ENCODE measurements at places on chromosomes 1 and 21.

DNA sequence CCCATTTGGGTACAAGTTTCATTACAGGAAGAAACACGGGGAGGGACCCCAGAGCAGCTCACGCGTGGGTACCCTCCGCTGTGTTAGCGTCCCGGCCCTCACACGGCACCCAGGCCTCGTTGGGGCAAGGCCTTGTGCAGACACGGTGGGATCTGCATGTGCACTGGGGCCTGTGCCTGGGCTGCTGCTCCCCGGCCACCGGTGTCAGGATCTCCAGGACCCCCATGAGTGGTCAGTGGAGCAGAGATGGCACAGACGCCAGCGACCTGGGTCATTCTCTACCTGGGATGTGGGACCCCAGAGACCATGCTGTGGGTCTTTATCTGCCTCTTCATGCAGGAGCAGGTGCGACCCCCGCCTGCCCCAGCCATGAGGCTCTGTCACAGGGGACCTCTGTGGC is 5.4 kb upstream of the SAMD11 start:
- no peak for DNase-seq

DNA sequence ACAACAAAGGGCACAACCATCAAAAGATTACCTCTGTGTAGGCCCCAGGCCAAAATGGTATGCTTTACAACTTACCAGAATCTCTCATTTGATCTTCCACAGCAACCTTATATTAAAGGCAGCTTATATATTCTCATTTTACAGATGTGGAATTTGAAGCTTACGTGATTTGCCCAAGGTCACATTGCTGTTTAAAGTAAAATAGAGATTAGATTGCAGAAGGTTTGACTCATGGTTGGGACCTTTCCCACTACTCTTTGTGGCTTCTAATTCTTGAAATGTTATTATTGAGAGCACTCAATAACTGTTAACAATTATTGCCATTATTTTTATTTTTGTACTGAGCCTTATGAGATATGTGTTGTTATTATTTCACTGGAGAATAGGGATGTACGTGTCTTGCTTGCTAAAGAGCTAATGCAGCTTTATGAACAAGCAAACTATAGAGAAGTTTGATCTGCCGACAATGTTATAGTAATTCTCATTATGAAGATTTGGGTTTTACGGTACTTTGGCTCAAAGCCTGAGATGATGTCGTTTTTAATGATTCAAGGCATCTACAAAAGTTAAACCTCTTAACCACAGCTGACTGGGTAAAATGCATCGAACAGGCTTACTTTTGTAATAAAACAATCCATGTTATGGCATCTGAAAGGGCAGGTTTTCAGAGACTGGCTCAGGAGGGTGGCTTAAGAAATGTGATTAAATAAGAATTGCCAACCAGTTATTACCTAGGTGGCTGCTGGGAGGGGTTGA is 43.3 kb upstream of the TSNAX start:
- no peak for DNase-seq

GRCh38 chr21:33151941-33152731 is 77.6 kb upstream of the IFNAR2 start:
- no peak for DNase-seq

- DNase-seq, result no peak
Measured at GRCh38 chr1:110677526-110677925, 2.8 kb upstream of the KCNA3 start.

DNA sequence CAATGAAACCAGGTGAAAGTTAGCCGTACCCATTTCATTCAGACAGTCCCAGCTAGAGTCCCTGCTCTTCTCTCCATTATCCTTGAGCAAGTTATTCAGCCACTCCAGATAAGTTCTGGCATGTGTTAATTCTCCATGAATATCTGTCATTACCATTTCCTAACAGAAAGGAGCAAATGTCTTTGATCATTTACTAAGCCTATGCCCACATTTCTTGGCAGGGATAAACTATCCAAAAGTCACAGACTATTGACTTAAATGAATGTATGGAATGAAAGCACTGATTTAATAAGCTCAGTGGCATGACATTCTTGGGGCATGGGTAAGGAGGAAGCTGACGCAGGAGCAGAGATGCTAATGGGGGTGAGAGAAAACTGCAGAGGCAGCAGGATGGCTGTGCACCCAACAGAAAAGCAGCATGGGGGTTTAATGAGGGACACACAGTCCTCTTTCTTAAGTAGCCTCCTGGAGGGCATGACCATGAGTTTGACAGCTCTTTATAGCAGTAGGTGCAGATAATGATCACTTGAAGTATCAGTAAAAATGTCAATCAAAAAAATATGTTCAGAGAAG is 17.6 kb upstream of the DHCR24 start:
- no peak for DNase-seq

DNA sequence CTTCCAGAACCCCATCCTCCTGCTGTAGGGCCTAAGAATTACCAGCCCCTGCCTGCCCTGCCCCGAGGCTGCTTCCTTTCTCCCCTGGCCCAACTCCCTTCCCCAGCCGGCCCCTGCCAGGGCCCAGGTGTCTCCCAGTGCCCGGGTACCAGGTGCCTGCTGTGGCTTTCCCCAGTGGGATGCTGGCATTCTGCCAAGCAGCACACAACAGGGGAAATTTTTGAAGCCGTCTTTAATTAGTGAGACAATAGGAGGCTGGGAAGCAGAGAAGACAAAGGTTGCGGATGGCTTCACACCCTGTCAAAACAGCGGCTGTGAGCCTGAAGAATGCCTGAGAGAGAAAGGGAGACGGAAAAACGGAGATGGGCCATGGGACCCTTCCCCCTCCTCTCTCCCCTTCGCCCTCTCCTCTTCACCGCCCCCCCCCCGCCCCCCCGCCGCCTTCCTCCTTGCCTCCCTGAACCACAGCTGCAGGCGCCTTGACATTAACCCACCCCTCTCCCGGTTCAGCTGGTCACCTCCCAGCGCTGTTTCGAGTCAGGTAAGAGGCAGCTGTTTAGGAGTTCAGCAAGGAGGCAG is 33.6 kb downstream of the LRRN2 start:
- no peak for DNase-seq

- DNase-seq, result no peak
Measured at GRCh38 chr1:183609313-183609712, 19.1 kb upstream of the NCF2 start.

GRCh38 chr1:110509655-110510054 is 9.3 kb downstream of the KCNA10 start:
- DNase-seq, result no peak

DNA sequence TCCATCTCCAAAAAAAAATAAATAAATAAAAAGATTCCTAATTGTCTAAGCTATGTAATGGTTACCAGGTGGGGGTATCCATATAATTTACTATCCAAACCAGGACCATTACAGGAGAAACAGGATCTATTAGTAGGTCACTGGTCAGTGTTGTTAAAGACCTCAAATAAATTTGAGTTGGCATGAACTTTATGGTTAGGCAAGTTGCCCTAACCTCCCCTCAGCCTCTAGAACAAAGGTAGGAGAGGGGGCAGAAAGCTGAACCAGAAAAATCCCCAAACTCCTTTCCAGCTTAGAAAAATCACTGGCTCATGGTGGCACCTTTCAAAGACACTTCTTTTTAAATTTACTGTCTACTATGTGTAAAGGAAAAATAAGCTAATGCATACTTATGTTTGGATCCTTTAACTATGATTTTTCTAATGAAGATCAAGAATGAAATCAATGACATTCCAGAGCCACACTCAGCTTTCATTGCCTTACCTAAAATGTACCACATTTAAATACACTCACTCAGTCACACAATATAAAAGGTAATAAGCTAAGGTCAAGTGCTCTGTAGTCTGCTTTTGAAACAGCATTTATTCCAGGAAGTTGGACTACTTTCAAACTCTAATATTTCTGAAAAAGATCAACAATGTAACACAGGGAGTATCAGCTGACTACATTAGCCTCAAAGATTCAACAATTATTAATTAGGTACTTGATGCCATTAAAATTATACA is 13.8 kb downstream of the EIF4G3 start:
- DNase-seq, result no peak

- no peak for DNase-seq
Measured at GRCh38 chr1:154972517-154973343, 1.8 kb upstream of the CKS1B start.

DNA sequence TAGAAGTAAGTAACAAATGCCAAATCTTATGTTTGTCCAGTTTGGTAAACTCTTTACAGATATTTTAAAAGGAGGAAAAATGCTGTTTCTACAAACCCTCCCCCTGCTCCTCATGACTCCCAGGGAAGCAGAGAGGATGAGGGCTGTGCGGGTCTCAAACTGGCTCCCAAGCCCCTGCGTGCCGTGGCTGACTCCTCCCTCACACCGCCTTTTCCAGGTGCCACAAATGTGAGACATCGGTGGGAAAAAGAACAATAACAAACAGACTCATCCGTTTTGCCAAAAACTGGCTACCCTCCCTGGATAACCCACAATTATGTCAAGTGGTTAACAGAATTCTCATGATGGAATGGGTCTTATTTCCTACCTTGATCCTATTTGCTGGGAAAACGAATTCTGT is 594.6 kb downstream of the PTPRU start:
- DNase-seq, result no peak

DNA sequence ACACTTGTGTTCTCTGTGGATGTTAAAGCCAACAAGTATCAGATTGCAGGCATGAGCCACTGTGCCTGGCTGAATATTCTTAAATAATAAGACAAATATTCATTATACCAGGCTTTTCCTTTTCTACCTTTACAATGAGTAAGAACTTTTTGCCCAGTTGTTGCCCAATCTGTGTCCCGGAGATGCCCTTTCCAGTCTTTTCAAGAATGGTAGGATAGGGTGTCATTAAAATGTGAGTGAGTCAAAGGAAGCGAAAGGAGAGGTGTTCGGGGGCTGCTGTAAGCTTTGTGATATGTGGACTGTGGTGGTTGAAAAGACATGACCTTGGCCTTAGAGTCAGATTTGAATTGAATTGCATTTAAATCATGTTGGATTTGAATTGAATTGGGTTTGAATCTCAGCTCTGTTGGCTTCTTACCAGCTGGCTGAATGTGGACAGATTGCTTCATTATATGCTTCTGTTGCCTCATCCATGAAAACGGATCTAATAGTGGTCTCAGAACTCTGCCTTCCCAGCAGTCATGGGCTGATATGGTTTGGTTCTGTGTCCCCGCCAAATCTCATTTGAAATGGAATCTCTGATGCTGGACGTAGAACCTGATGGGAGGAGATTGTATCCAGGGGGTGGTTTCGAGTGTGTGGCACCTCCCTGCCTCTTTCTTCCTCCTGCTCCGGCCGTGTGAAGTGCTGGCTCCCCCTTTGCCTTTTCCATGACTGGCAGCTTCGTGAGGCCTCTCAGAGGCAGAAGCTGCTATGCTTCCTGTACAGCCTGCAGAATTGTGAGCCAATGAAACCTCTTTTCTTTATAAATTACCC is 22.7 kb upstream of the AADACL3 start:
- DNase-seq, result no peak

DNA sequence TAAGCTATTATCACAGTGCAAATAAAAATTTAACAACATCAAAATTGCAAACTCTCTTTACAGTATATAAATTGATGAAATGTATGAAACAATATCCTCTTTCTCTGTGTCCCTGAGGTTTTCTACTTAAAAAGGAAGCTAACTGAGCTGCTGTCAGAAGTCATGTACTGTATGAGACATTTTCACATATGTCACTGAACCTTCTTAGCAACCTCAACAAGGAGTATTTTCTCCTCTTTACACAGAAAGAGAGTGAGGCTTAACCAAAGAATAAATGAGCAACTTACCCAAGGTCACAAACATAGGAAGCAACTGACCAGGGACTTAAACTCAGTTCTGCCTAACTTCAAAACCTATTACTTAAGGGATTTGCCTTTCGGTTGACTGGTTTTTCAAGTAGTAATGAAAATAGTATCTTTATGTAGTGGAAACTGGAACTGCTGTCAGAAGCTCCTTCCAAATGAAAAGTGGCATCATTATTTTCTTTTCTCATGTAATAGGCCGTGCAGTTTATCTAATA is 288.9 kb downstream of the LRRIQ3 start:
- no peak for DNase-seq

GRCh38 chr1:36667836-36668235 is 185.1 kb upstream of the CSF3R start:
- no peak for DNase-seq

DNA sequence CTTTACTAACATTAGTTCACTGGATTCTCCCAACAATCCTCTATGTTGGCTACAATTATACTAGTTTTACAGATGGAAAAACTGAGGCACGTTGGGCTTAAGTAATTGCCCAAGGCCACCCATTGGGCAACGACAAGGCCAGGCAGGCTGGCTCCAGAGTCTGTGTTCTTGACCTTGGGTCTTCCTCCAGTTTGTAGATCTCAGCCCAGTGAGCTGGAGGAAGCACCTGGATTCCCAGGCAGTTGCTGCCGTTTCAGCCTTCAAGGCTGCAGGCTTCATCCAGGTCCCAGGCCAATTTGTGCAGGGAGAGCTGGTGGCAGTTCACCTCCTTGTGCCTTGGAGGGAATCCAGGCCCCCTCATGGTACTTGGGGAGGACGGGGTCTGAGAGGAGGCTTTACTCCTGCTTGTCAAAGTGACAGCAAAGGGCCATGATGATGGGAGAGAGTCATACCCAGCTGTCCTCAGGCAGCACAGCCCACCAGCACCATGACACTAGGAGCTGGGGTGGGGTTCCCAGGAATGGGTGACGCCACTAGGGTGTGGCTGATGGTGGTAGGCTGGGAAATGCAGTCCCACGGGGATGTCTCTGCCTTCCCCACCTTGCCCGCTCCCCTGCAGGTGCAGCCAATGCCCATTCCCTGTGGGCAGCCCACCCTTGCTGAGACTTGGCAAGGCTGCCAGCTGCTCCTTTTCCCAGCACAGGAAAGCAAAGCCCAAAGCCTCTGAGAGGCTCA is 27.1 kb downstream of the PKP1 start:
- DNase-seq, result no peak

DNA sequence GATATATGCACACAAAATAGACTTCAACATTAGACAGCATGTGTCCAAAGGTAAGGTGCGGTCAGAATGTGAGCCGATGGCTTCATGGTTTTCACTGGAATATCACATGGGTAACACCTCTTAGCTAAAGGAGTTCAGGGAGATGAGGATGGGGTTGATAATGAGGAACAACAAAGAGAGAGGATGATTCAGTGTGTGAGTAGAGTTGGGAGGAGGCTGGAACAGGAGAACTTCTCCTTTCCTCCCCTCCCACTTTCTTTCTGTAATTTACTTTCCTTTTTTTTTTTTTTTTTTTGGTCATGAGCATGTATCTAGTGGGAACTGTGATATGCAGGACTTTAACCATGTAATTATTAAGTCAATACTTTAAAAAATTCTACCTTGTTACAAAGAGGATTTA is 99.4 kb downstream of the FASLG start:
- no peak for DNase-seq

GRCh38 chr1:6188466-6188865 is 8.3 kb upstream of the CHD5 start:
- DNase-seq, result no peak

DNA sequence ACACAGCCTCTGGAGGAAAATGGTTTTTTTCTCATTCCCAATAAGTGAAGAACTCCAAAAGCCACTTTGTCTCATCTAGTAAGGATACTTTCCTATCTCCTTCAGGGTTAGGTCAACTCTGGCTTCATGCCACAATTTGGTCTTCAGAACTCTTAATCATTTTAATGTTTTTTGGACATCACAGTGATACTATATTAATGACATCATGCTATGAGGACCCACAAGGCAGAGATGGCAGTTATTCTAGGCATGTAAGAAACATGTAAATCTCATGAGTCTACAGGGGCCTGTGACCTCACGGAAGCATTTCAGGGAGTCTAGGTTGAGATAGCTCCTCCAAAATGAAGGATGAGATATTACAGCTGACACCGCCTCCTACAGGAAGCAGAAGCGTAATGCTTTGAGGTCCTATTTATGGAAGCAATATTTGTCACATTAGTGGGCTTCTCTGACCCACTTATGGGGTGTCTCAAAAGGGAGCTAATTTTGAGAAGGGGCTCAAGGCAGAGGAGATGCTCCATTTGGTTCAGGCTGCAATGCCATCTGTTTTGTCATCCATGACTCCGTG is 5.0 kb upstream of the GPR137B start:
- DNase-seq, result no peak

Measured in stimulated activated CD8-positive, alpha-beta memory T cell treated with anti-CD3 and anti-CD28 coated beads, Interleukin-7, amount 100 ng/mL, for 1 hour (primary cell).